ENCODE measurements at places on chromosomes 11 and 22.

DNA sequence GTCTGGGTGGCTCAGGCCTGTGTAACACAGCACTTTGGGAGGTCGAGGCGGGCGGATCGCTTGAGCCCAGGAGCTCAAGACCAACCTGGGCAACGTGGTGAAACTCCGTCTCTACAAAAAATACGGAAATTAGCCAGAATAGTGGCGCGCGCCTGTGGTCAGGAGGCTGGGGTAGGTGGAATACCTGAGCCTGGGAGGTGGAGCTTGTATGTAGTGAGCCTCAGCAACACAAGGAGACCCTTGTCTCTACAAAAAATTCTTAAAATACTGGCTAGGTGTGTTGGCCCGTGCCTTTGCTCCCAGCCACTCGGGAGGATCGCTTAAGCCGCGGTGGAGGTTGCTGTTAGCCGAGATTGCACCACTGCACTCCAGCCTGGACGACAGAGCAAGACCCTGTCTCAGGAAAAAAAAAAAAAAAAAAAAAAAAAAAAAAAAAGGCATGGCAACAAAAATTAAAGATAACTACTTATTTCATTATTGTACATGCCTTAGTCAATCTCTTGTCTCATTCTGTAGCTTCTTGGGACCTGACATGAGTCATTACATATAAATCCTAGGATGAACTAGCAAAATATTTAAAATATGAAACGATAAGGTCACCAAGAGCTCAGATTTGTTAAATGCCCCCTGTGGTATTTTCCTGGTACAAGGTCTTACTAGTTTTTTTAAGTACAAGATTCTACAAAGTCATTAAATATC, 1.1 kb downstream of the TAF1D start:
- no peak for DNase-seq

DNA sequence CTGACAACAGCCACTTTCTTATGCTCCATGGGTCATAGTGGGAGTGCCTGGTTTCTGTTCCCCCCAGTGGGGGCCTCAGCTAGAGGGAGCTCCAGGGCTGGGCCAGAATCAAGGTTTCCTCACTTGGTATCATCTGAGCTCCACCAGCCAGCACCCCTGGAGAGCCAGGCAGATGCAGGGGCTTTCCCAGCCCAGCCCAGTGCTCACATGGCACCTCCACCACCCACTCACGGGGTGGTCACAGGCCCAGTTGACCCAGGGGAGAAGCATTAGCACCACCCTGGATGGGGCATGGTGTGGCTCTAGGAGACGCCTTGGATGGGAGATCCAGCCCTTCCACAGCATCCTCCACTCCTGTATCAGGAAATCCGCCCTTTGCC, 24.1 kb upstream of the WNT7B start:
- DNase-seq = no peak

DNA sequence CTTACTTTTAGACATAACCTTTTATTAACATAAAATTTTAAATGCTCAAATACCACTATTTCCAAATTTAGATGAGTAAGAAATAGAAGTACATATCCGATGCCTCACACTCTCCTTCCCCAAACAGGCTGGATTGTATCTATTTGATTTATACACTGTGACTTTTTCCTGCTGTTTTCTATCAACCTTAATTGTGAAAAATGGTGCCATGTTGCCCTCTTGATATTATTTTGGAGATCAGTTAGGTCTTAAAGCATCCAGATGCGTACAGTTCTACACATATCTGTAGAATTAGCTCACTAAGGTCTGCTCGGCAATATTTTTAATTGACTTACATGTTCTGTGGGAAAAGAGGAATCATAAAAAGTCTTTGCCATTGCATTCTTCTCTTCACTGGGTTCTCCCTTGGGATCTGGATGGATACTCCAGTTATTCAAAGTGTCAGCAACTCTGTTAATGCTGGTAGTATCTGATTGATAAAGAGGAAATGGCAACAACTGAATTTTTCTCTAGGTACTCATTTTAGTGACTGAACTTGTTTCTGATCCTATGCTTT, 27.2 kb downstream of the EIF3M start:
- DNase-seq = no peak

DNA sequence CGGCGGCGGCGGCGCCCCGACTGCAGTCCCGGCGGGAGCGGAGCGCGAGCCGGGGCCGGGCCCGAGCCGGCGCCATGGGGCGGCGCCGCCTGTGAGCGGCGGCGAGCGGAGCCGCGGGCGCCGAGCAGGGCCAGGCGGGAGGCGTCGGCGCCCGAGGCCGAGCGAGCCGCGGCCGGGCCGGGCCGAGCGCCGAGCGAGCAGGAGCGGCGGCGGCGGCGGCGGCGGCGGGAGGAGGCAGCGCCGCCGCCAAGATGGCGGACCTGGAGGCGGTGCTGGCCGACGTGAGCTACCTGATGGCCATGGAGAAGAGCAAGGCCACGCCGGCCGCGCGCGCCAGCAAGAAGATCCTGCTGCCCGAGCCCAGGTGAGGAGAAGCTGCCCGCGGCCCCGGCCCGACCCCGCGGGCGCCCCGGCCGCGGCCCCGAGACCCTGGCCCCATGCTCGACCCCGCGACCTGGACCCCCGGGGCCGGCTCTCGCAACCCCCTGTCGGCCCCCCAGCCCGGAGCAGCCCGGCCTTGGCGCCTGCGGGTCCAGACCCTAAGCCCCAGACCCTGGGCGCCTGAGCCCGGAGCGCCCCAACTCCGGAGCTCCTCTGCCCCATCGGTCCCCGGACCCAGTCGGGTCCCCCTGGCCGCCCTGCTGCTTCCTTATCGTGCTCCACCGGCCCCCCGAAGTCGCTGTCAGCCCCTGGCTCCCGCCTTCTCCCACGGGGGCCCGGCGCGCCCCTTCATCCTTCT, at the start of gene GRK2:
GRK2 (plus strand) TSS at position 25 of the 739 bp plus-strand sequence; CDS start at position 252, 227 bp downstream.
- DNase-seq = no peak

- no peak for DNase-seq
Measured at GRCh38 chr11:32487270-32487669, 51.9 kb upstream of the WT1 start.

DNA sequence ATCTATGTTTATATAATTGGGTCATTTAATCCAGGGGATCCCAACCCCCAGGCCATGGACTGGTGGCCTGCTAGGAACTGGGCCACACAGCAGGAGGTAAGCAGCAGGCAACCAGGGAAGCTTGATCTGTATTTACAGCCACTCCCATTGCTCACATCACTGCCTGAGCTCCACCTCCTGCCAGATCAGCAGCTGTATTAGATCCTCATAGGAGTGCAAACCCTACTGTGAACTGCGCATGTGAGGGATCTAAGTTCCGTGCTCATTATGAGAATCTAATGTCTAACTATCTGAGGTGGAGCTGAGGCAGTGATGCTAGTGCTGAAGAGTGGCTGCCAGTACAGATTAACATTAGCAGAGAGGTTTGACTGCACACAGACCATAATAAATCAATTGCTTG, 32.8 kb downstream of the MS4A2 start:
- no peak for DNase-seq

DNA sequence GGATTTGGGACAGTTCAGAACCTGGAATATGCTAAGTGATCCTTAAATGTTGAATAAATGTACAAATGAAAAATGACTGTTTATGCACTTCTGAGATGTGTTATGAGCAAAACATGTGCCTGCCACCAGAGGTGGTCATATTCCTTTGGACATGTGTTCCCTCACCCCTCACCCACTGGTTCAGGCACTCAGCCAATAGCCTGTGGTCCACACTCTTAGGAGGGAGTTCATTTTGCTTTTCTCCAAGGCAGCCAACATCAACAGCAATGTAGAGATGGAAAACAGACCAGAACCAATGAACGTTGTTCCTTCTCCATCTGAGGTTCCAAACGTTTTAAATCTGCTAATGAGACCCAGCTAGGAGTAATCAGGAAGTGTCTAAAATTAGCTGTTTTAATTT, 44.0 kb downstream of the RPUSD4 start:
- no peak for DNase-seq

GRCh38 chr22:36274531-36274930, 21.6 kb downstream of the APOL1 start:
- DNase-seq = no peak

DNA sequence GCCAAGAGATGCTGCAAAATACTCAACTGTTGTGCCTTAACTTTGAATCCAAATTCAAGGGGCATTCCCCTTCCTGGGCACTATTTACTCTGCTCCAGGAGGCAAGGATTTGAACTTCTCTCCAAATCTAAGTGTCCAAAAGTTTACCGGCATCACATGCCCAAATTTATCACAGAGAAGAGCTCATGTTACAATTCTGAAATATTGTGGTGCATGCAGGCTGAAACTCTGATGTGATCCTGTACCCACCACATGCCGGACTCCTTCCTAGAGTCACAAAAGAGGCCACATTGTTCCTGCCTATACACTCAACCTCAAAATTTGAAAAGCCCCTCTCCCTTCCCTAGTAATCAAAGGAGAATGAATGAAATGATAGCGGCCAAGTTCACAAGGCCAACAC, 1.3 kb downstream of the TRAF6 start:
- DNase-seq = no peak

All from stimulated activated CD8-positive, alpha-beta memory T cell treated with anti-CD3 and anti-CD28 coated beads, Interleukin-15, amount 100 ng/mL, for 4 hours (primary cell).